ENCODE measurements at places on chromosomes 1 and 21.
A peak's percentile ranks its signal among the peaks of the same experiment; 100 is the strongest.

DNA sequence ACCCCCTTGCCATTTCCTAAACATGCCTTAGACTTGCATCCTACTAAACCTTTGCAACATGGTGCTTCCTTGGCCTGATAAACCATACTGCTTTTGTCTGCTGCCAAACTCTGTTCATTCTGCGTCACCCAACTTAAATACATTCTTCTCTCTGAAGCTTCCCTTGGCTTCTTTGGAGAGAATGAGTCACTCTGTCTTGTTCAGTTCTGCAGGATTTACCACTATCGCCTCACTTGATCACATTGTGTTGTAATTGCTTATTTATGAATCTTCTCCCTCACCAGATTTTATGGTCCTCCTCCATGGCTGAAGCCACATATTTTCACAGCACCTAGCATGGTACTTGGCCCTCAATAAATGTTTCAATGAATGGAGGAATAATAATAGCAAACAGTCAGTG lies 21.7 kb upstream of the TUT4 start:
- DNase-seq: no peak

DNA sequence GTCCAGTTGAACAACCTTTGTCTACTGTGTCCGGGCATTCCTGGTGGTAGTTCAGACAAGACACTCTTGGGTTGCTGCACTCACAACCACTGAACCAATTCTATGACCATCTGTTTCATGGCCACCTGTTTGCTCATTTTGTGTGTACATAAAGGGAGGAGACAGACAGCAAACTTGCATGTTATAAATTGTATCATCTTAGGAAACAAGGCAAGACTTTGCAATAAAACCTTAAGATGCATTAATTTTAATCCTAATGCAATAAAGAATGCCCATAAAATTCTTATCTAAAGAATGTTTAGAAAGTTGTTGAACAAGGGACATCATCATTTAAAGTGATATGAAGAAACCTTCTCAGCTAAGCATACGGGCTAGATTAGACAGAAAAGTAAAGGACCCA lies 34.8 kb downstream of the ADAM30 start:
- no peak for DNase-seq

- DNase-seq: no peak
Observed at GRCh38 chr1:171664976-171665375, 12.5 kb upstream of the MYOC start.

GRCh38 chr1:233665575-233666270 lies 51.8 kb downstream of the KCNK1 start:
- DNase-seq: no peak

GRCh38 chr1:201084295-201084694 lies 27.9 kb downstream of the CACNA1S start:
- no peak for DNase-seq

DNA sequence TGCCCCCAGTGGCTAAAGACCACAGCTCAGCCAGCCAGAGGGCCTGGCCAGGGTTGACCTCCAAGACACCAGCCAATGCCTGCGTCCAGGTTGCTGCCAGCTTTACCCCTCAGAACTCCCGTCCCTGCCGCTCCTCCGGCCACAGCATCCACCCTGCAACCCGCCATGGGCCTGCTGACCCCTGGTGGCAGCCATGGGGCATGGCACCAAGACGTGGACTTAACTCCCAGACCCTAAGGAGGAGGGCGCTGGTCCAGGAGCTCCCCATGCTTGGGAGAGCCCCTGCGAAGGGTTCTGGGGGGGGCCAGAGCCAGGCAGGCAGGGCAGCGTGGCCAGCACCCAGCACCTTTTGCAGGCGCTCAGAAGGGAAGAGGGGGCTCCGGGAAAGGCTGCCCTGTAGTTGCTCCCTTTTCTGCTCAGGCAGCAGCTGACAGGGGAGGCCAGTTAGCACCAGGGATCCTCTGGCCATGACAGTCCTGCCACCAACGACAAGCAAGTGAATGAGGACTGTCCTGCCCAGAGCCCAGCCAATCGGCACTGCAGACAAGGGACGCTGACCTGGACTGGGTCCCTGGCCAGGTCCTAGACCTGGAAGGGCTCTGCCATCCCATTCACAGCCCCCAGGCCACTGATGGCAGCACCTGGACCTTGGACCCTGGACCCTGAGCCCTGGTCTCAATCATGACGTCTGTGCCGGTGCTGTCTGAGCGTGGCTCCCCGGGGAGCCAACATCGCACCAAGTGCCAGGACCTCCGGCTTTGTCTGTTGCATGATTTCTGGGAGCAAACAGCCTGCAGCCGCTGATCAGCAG lies 246.2 kb downstream of the NPHP4 start:
- peak; percentile 54 for DNase-seq

GRCh38 chr1:184039126-184039525 lies 1.6 kb upstream of the COLGALT2 start:
- DNase-seq: no peak

DNA sequence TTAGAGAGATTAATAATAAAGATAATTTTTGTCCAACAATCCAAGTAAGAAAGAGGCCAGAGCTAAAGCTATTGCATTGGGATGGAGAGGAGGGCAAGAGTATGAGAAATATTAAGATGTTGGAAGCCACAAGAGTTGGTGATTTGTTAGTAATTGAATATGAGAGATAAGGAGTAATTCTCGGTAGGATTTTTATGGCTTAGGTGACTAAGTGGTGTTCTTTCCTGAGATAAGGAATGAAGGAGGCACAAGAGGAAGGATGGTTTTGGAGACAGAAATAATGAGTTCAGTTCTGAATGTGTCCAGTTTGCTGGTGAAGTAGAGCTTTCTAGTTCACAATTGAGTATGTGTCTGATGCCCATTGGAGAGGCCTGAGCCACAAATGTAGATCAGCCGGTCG lies 9.4 kb downstream of the TRMT13 start:
- no peak for DNase-seq

DNA sequence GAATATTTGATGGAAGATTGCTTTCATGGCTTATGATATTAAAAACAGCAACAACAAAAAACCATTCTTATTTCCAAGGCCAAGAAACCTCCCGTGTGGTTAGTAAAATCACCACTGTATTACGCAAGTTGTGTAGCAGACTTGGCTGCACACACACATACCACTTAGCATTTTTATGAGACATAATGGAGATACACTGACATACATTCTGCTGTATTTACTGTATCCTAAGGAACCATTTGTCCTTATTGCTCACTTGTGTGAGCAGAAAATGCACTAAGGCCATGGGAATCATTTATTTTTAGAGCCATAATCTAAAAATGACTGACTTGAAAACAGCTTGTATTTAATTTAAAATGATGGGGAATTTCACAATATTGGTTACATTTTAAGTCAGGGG lies 584 bp upstream of the C1orf141 start:
- no peak for DNase-seq

DNA sequence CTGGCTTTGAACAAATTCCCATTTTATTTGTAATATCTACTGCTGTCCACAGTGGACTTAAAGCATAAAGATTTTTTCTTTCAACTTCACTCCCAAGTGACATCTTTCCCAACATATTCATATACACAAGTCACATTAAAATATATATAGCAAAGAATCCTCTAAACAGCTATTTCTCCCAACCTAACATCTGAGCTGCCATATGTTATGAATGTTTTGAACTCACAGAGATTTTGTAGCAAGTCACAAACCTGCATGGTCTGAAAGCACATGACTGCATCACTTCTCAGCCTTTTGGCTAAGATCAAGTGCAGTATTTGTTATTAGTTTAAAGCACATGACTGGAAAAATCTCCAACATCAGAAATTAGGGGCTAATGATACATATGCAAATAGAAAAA lies 7.7 kb upstream of the HFM1 start:
- no peak for DNase-seq

- DNase-seq: peak; percentile 43
Observed at GRCh38 chr1:111570781-111571181, 48.8 kb upstream of the RAP1A start.

- DNase-seq: no peak
Observed at GRCh38 chr1:241533326-241534115, 1.3 kb downstream of the KMO start.

- no peak for DNase-seq
Observed at GRCh38 chr21:45912611-45913417, 68.8 kb upstream of the COL6A1 start.

DNA sequence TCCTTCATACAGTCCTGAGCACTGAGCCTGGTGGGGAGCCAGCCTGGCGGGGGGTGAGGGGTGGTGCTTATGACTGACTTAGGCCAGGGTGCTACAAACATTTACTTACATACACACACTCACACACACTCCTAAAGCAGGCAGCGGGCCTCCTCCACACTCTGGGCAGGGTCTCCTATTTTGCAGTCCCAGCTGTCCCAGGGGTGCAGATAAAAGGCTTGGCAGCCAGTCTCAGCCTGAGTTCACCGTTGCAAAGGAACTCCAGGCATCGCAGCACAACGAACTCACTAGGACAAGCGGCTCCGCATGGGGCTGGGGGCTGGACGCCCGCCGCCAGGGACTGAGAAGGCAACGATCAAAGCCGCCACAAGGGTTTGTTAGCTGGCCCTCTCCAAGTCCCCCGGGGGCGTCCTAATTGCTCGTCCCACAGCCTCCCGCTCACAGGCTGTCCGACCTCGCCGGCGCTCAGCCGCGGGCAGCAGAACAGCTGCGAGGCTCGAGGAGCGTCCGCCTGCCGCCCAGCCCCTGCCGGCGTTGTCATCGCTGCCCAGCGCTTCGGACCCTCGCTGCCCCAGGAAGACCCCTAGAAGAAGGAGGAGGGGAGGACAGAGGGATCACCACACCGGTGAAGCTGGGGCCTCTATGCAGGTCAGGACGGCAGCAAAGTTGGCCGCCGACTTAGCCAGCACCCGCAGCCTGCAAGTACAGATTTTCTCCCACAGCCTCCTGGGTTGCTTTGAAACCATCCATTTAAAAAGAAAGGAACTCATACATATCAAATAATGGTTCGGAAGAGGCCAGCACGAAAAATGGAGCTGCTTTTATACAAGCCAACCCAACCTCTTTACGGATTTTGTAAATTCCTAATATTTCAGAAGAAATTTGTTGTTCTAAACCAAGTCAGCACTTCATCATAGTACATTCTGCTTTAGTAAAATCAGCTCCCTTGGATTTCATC lies 6.2 kb downstream of the BARHL2 start:
- no peak for DNase-seq

GRCh38 chr1:80989455-80989854 lies 811.3 kb upstream of the ADGRL2 start:
- no peak for DNase-seq

Data from activated naive CD4-positive, alpha-beta T cell treated with Interleukin-2 at 50 U/mL for 16 hours (primary cell).